HFFc6 (cell line): ENCODE measurements at places on chromosomes 2 and 18. TPM values are rescaled to one million over a fixed set of nuclear protein-coding genes. Genes with fewer than 3 reads are reported as not detected.

REG1B gene
- not detected in 3 replicates for total RNA-seq

PAIP2B gene
- total RNA-seq, result 0.15 to 0.18 TPM (median 0.18 TPM) in 3 replicates

MC2R gene
- not detected in 2 replicates for total RNA-seq

COPS9 gene
- total RNA-seq, result 165 to 236 TPM (median 229 TPM) in 3 replicates

DNAJC5G gene
- not detected in 3 replicates for total RNA-seq

ATP5MC3 gene
- total RNA-seq, result 285 to 303 TPM (median 291 TPM) in 3 replicates
